CD8-positive, alpha-beta memory T cell (primary cell): ENCODE measurements at places on chromosomes 1 and 21.

DNA sequence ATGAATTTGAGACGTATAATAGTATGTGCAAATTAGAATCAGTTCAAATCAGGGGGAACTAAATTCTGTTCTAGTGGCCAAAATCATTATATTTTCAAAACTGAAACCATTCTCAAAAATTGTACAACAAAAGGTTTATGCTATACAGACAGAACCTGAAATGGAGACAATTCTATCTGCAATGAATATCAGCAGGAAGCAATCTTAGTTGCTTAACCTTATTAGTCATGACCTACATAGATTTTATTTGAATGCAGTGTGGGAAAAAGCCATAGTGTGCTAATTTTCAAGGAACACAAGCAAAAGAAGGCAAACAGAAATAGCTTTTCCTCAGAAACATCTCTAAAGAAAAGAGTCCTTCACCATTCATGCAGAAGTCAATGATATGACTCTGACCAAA lies 6.5 kb downstream of the AK5 start:
- DNase-seq: no peak

DNA sequence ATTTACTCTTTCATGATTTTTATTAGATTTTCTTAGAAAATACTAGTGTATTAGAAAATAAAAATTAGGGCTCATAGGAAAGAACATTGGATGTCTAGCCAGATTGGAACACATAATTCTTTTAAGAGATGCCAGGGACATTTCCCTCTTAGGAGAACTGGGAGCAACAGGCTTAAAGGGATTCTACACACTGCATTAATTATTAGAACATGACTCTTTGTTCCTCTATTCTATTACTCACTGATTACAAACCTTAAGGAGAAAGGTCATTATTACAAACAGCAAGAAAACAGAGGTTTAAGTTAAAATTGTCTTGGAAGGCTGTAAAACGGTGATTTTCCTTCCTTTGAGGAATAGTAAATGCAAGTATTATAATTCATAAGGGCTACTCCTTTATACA lies 32.9 kb upstream of the VAV3 start:
- no peak for DNase-seq

GRCh38 chr1:41509270-41509671 lies 24.8 kb upstream of the EDN2 start:
- no peak for DNase-seq

- DNase-seq: no peak
Observed at GRCh38 chr1:94596260-94596659, 54.7 kb upstream of the F3 start.

DNA sequence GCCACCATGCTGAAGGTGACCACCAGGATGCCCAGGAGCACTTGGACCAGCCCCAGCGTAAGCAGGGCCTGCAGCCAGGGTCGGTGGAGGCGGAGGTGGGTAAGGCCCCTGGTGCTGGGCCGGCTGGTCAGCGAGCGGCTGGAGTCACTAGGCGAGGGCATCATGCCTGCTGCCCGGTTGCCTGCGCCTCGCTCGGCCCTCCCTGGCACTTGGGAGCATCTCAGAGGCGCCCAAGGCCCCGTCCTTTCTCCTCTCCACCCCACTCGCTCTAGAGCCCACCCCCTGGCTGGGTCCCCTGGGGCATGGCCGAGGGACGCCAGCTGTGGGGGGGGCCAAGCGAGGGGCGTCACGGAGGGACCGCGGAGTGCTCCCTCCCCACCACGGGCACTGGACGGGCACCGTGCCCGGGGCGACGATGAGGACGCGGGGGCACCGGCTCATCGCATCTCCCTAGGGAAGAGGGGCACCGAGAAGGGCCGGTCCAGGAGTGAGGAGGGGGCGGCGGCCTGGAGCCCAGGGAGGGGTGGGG lies 505 bp downstream of the ENTREP3 start:
- no peak for DNase-seq

DNA sequence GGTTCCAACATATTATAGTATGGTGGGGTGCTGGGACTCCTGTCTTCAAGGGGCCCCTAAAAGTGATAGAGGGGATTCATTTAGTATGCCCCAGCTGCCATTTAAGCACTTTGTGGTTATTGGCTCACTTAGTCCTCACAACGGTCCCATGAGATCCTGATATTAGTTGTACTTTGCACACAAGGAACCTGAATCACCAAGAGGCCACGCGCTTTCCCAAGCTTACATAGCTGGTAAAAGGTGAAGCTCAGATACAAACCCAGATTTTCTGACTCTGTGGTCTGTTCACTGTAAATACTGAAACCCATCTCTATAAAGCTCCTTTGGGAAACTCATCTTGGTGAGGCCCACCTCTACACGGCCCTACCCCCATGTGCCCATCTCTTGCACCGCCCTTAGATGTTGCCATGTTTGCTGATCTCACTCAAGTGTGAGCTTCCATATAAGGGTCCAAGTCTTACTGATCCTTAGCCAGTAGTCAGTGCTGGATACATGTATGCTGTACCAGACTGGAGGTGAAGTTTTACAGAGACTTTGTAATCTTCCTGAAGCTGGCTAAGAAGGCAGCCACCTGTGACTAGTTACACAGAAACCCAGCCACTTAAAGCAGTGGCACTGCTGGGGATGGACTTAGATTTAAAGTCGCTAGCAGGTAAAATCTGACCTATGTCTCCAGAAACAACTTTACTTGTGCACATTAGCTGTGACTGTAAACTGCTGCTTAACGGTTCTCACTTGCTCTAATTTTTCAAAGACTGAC lies 124.4 kb upstream of the HOOK1 start:
- no peak for DNase-seq

DNA sequence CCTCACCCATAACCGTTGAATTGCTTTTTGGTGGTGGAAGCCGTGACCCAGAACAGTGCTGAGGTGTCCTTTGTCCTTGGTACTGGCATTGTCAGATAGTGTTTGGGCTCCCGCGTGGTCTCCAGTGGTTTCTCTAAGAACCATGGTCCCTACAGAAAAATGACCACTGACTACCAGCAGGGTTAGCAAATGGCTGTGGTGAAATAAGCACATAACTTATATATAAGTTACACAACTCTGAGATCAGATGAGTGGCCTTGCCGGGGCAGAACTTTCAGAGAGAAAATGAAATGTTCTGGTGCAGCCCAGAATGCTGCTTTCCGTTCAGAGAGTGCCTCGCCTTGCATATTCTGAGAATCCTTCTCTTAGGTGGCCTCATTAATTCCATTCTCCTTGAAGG lies 5.0 kb downstream of the SLC37A1 start:
- no peak for DNase-seq
